ENCODE measurements at places on chromosomes 4 and X.

DNA sequence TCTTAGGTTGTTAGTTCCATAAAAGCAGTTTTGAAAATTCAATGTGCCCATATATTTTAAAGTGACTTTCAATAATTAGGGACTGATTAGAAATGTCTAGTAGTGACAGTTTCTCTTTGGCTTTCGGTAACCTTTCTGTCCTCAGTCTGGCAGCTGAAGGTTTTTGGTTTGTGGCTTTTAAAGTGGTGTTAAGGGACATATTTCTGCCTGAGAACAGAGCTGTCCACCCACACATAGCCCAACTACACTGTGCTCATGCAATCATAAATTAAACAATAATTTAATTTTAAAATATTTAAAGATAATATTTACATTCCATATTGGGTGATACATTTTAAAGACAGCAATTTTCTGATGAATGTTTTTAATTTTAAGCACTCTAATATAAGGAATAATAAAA lies 335.0 kb upstream of the TENM3 start:
- no peak for DNase-seq

GRCh38 chrX:18252644-18253359 lies 32.1 kb upstream of the BEND2 start:
- no peak for DNase-seq

DNA sequence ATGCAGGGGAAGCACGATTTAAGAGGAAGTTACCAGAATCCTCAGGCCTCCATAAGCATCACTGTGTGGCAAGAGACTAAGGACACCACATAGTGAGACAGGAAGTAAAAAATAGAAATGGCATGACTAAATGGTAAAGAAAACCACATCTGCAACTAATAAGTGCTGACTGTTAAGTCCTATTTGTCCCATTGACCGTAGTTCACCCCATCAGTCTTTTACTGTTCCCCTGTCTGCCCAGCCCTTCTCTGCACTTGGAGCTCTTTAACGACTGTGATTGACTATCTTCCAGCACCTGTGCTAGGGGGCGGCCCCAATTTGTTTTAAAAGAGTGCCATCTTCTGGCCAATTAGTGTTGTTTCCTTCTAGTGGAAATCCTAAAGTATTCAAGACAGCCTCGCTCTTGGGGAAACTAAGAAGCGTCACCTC lies 94.2 kb downstream of the MAOA start:
- peak; percentile 1 for DNase-seq

- no peak for DNase-seq
These were observed 2.3 kb downstream of the ODAM start for GRCh38 chr4:70197842-70198241.

- no peak for DNase-seq
These were observed 88.5 kb downstream of the PAPSS1 start for GRCh38 chr4:107631560-107631959.

DNA sequence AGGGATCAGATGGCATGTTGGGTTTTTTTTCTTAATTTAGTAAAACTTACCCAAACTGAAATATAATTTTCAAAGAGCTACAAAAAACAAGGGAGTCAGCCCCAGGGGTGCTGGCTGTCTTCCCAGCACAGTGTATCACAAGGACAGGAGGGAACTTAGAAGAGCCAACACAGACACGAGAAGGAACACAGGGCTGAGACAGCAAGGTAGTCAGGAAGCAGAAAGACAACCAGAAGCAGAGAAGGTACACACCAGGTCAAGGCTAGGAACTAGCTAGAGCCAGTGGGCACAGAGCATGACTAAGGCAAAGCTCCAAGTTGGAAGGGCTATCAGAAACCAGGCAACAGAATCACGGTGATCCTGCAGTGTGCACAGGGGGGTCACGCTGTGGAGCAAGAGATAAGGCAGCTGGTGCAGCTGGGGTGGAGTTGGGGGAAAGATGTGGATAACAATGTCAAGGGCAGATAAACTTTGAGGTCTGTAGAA lies 168.7 kb downstream of the NR3C2 start:
- DNase-seq = no peak

DNA sequence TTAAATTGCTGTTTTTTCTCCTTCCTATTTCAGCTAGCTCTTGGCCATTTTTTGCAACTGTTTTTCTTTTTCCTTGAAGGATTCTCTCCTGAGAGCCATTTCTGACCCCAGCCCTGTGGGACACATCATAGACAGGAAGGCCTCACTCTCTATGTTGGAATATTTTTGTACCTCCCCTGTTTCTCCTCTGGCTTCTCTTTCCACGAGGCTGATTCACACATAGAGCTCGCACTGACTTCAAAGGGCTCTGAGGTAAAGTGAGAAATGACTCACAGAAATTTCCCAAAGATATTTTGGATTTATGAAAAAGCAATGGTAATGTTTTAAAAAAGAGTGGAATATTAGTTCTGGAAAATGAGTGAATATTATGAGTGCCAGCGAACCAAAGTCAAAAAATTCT lies 181.7 kb upstream of the IGFBP7 start:
- no peak for DNase-seq

GRCh38 chr4:173748353-173748752 lies 218.3 kb upstream of the HAND2 start:
- no peak for DNase-seq

GRCh38 chr4:113901994-113902787 lies 77.3 kb downstream of the ARSJ start:
- no peak for DNase-seq

DNA sequence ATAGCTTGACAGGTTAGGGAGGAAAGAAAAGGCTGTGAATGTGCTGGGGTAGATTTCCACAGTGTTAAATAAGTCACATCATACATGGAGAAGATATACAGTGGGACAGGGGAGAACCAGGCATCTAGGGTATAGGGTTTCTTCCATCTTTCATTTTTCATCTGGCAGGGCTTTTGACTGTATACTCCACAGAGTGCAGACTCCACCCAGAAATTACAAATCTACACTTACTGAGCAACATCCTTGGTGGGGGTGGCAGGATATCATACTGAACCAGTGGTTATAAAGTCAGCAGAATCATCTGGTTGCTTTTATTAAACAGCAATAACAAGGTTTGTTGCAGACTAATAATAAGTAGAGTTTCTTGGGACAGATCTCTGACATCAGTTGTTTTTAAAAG lies 154.2 kb downstream of the NPNT start:
- no peak for DNase-seq

DNA sequence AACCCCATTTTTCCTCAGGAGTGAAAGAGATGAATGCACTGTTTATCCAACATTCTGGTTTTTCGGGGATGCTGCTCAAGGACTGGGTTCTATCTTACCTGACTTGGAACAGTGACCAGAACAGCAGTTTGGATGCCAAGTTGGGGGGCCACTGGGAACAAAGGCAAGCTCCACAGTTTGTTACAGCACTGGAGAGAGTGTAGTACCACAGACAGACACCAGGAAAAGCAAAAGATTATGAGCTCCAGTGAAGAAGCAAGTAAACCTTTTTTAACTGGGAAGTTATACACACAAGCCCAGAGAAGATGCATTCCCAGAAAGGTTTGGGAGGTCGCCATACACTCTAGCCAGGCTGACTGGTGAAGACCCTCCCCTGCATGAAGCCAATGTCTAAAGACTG lies 13.6 kb downstream of the C4orf36 start:
- no peak for DNase-seq

- no peak for DNase-seq
These were observed 10.8 kb downstream of the SLC10A7 start for GRCh38 chr4:146510942-146511341.
